ENCODE measurements at places on chromosomes 5 and 9.
A peak's percentile ranks its signal among the peaks of the same experiment; 100 is the strongest.

- DNase-seq, result no peak
These were observed 241.5 kb downstream of the PDZD2 start for GRCh38 chr5:31880449-31880848.

DNA sequence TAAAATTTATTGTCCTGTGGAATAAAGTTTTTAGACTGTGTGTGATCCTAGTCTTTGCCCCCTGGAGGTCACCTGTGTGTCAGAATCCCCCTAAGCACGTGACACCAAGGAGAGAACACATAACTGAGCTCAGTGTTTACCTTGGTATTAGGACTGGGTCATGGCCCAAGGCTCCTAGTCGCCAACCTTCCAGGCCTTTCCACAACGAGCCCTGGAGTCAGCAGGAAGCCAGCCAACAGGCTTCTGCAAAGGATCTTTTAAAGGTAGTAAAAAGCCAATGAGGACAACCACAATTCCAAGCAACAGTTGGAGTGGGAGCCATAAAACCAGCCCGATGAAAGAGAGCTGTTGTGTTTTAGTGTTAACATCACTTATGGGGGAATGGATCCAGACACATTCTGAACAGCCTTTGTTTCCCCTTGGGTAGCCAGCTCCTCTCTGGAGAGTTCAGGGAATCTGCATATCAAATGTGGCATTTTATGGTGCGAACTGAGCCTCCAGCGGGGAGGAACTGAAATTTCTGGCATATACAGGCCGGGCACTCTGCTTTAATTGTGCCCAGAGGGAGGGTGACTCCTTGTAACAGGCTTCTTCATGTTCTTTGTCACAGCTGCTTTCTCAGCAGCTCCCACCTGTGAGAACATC lies 239.9 kb downstream of the FSTL4 start:
- DNase-seq, result peak; percentile 49

- no peak for DNase-seq
These were observed 21.6 kb downstream of the PAEP start for GRCh38 chr9:135582966-135583687.

- DNase-seq, result no peak
These were observed 116.7 kb upstream of the SLIT3 start for GRCh38 chr5:169417676-169418075.

DNA sequence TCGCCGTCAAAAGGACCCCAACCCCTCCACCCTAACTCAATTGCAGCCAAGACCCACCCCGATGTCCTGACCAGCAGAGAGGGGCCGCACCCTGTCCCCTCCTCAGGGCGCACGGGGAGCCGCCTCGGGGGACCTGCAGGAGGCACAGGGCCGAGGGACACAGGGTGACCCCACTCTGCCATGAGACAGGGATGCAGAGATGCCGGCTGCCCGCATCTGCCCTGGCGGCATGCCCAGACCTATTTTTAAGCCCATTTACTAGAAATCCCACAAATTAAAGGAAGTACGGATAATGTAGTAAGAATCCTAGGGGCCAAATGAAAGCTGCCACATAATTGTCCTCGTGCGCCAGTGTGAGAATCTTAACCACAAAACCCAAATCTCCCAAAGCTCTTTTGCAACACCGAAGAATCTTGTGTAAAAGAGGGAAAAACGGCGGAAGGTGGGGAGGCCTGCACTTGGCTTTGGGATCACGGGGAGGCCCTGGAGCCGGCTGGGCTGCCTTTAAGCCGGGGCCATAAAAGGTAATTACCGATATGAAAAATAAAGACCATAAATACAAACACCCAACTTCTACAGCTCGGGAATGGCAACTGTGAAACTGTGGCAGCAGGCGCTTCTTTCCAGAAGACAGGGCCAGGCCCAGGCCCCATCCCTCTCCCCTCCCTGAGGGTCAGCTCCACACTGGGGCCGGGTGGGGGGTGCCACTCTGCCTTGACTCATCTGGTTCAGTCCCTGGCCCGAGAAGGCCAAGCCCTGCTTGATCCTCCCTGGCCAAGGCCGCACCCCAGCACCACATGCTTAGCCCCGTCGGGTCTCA lies 35.0 kb downstream of the NACC2 start:
- no peak for DNase-seq

GRCh38 chr9:112224401-112225289 lies 49.5 kb upstream of the SUSD1 start:
- no peak for DNase-seq

DNA sequence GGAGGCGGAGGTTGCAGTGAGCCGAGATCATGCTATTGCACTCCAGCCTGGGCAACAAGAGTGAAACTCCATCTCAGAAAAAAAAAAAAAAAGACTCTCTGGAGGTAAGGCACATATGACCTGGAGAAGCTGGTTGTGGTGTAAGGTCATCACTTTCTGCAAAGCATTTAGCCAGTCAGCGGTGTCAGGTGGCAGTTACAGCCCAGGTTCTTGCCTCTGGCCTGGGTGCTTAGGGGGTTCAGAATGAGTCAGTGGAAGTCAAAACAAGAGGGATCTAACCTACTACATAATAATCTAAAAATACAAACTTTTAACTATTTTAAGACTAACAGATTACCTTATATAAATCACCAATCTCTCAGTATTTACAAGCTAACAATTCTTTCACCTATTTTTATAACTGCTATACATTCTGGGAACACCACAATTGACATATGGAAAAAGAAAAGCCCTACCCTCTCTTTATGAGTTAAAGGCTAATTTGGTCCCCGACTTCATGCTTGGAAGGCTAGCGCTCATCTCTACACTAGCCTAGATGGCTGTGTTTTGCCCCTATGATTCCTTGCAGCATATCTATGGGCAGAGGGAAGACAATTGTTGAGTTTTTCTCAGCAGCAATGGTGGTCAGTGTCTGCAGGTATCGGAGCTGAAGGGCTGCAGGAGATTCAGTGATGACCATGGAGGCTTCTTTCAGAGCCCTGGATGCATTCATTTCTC lies 29.2 kb downstream of the STOM start:
- no peak for DNase-seq

GRCh38 chr5:157997991-157998504 lies 139.1 kb upstream of the CLINT1 start:
- no peak for DNase-seq

DNA sequence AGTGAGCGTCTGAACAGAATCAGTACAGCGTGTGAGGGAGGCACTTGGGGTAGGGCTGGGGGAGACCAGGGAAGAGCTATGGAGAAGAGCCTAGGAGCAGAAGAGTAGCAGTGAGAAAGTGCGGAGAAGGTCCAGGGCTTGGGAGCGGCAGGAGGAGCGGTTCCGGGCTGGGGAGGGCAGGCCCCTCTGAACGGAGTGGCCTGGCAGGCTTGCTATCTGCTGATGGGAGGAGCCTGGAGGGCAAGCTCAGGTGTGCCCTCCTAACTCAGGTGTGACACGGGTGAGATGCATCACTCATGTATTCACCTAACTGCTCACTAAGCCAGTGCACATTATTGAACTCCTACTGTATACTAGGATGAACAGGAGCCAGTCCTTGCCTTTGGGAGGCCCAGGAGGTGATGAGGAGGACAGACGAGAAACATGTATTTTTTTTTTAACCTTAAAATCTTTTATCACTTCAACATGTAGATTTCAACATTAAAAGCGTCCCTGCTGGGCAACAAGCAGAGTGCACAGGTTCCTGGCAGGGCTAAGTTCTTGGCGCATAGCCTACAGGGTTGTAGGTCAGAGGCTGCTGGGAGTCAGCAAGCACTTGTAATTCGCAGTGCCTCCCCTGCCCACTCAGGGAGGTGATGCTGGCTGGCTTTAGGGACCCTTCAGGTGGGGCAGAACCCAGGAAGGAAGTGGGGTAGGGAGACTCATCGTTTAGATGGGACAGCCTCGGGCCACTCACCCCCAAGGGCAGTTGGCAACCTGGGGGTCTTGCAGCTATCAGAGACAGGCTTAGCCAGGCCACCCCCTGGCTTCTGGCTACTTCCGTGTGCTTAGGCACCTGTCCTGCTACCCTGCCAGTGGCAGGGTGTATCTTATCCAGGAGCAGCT lies 55.5 kb downstream of the TMOD1 start:
- DNase-seq, result peak; percentile 52

DNA sequence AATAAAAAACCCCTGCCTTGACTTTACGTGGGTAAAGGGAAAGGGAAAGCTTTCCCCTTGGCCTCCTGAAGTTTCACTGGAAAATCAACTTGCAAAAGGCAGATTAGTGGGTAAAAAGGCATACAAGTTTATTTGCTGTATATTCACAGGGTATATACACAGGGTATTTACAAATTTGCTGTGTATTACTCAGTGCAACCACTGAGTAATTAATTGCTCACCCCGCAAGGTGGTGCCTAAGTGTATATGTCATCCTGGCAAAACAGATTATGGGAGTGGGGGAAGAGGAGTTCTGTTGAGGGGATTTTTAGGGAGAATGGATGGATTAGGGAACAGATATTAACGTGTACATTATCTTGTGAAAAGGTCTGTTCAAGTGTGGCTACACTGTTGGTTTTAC lies 7.1 kb upstream of the RARS1 start:
- DNase-seq, result no peak

- DNase-seq, result no peak
These were observed 17.2 kb upstream of the HK3 start for GRCh38 chr5:176916337-176916736.

DNA sequence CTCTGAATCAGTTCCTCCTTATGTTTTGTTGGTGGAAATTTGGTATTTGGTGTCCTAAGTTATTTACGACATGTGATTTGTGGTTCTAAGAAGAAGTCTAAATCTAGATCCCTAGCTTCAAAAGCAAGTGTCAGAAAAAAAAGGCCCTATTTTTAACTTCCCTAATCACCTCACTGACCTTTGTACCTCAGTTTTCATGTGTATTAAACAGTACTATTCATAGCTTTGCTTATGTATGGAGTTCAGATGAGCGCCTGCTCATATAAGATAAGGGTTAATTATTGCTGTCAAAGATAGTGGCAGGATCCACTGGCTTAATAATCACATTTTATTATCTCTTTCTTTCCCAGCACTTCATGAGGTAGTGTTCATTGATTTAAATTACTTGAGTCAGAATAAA lies 318.2 kb downstream of the PARP8 start:
- DNase-seq, result no peak

DNA sequence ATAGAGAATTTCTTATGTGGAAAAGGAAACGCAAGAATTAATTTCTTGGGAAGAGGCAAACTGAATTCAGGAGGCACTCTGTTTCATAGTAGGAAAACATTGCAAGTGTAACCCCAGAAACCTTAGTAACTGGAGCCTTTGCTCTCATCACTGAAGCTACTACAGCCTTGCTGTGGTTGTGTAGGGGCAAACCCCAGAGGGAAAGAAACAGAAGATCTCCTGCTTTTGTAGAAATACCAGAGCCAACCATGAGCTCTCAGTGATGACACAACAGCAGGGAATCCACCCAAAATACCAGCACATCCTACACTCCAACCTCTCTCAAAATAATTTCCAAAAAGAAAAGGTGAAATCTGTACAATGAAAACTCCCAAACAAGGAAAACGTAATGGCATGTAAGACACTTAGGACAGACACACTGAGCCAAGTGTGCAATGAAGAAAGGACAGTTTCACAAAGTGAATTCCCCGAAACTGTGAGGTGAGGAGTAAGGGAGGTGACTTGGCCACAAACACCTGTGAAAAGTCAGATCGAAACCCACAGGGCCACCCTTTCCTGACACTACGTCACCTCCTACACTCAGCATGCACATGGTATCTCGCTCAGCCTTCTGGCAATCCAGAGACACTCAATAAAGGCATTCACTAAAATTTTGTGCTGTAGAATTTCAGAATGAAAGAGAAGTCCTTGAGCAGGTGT lies 8.5 kb upstream of the ACSL6 start:
- no peak for DNase-seq

GRCh38 chr5:6812800-6813731 lies 99.8 kb downstream of the TENT4A start:
- no peak for DNase-seq

DNA sequence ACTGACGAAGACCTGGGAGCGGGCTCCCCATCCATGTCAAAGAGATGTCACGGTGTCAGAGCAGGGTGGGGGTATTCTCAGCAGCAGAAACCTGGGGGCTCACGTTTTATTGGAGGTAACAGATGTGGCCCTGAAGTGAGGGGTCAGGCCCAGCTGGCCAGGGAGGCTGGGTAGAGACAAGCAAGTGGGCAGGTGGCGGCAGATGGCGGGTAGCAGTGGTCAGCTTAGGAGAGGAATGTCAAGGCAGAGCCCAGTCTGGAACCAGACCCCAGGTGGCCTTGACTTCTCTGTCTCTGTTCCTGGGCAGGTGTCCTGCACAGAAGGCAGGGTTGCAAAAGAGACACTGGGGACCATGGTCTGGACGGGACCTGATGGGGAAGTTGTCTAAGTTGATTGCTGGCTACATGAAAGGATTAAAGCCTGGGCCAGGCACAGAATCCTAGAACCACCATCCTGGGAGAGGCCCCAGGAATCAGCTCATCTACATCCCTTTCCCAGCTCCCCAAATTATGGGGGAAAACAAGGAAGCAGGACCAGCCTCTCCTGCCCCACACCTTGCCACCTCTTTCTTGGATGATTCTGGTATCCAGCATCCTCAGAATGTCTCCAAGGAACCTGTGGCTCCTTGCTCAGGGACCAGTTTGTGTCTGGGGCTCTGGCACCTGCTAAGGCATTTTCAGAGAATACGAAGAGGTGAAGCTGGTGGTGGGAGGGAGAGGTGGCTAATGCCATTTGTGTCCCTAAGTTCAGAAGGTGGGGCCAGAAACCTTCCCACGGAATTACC lies 72.5 kb downstream of the AMBP start:
- DNase-seq, result no peak

GRCh38 chr5:43780586-43780985 lies 177.6 kb downstream of the NNT start:
- DNase-seq, result no peak

DNA sequence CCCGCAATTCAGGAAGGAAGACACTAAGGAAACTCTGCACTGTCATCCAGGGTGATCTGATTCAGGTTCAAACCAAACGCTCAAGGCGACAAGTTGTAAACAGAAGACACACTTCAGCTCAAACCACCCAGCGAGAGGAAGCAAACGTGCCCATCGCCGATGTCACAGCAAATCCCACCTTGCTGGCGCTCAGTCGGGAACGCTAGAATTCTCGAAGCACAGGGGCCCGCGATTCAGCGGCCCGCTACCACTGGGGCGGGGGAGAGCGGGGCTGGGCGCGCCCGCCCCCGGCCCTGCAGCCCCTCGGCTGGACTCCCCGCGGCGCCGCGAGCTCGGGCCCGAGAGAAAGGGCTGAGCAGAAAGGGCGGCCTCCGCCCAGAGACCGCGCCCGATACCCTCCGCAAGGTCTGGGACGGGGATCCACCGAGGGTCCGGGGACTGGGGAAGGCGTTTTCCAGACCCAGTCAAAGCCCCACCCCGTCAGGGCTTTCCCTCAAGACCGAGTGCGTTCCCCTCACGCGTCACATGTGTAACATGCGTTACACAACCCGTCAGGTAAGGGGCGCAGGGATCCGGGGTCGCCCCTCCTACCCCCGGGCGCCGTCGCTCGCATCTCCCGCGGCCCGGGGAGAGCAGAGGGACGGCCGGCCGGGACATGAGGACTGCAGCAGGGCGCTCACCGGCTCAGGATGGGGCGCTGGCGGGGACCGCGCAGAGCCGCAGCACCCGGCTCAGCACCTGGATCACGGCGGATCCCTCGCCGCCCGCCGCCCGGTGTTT lies 469 bp downstream of the AGTPBP1 start:
- no peak for DNase-seq

DNA sequence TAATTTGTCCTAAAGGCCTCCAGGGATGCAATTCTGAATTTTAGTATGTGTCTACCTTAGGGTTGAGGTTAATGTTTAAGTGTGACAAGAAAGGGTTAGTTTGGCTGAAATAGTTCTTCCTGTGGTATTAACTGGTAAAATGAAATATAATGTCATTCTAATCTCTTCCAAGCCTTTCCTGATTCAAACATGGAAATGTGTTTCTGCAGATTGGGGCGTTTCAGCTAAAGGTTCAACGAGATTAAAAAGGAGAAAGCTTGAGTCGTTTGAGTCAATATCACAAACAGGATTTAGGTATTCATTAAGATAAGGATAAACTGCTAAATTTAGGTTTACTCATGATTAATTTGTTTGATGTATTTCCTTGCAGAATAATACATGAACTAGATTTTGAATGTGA lies 34.4 kb upstream of the ALDOB start:
- no peak for DNase-seq
